ENCODE measurements at places on chromosomes 16 and 17.

- DNase-seq = no peak
These were observed 17.8 kb downstream of the EIF4A3 start for GRCh38 chr17:80129006-80129565.

DNA sequence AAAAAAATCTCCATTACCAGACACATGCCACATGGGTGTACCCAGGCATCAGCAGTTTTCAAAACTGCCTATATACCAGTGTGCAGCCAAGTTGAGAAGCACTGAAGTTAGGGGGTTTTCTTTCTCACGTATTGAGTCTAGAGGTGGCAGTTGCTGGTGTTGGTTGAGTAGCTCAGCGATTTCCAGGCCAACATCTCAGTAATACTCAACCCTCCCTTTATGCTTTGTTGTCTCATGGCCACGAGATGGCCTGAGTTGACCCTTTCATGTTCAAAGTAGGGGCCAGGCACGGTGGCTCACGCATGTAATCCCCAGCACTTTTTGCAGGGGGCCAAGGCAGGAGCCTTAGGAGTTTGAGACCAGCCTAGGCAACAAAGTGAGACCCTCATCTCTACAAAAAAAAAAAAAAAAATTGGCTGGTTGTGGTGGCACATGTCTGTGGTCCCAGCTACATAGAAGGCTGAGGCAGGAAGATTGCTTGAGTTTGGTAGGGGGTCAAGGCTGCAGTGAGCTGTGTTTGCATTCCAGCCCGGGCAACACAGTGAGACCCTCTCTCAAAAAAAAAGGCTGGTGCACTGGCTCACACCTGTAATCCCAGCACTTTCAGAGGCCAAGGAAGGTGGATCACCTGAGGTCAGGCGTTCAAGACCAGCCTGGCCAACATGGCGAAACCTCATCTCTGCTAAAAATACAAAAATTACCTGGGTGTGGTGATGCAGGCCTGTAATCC lies 10.8 kb downstream of the LRRC3C start:
- no peak for DNase-seq

DNA sequence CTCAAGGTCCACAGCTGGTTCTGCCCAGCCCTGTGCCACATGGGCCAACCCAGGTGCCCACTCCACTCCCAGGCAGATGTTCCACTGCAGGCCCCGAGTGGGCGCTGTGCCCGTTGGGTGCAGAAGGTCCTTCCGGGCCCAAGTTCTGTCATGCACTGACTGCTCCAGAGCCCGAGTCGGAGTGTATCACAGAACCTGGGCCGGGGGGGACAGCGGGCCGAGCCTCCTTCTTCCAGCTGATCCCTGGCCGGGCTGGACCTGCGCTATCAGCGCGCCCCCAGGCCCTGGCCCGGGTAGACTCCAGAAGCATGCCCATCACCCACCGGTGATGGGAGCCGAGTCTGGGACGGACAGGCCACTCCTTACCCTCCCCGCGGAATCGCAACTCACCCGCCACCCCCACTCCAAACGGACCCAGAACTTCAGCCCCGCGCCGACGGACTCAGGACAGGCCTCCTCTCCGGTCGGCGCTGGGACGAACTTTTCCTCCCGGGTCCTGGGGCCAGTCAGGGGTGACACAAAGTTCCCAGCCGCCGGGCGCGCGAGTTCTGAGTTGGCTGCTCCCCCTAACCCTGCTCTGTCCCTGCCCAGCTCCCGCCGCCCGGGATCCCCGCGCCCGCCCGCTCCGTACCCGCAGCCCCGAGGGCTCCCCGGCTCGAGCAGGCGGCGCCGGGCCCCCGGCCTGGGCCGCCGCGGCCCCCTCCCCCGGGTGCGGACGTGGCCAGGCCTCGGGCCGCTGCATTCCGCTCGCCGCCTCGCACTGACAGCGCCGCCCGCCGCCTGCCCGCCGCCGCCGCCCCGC lies at the start of gene COPZ2:
Gene COPZ2, minus strand, starts transcription at position 762 of the 802 bp plus-strand sequence. Its CDS starts 20 bp downstream, at position 742.
- peak; percentile 56 for DNase-seq

DNA sequence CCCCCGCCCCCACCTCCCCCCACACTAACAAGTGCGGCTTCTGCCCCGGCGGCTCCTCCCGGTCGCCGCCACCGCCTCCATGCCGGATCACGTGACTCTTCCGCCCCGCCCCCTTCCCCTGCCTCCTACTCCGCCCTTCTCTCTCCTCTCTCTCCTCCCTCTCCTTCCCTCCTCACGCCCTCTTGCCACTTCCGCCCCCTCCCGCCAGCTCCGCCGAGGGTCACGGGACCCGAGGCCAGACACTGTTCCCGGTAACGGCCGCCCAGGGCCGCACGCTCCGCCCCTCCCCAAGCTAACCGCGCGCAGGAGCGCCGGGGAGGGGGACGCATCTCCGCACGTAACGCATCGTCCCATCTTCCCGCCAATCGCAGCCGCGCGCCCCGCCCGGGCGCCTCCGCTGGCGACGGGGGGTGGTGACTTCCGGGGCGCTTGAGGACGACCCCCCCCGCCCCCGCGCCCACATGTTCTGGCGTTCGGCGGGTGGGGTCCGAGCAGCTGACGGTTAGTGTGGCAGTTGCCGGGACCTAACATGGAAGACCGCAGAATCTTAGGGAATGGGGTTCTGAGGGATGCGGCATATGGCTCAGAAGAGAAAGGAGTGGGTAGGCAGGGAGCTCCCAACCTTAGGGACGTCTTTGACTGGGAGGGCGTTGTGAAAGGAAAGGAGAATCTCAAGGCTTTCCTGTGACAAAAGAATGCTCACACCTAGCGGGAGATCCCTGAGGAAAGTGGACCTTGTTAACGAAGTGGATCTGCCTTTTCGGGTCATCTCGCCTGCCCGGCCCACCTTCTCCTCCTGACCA lies at the start of gene USP32:
Gene USP32, minus strand, starts transcription at position 92 of the 803 bp plus-strand sequence. CDS start 194 bp downstream, outside the sequence.
- peak; percentile 99 for DNase-seq

DNA sequence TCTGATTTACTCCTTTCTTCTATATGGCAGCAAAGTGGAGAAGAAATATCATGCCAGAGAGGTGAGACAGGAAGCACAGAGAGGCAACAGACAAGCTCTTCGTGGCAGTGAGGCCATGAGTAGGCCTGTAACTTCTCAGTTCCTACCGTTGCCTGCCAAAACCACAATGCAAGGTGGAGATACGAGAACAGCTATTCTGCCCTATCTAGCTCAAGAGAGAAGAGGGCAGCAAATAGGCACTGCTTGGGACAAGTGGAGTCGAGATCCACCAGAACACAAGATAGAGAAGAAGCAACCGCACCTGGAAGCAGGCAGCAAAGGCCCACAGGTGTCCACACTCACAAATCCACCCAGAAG lies 24.8 kb downstream of the RANBP10 start:
- DNase-seq = no peak

- no peak for DNase-seq
These were observed 41.3 kb downstream of the BAIAP2 start for GRCh38 chr17:81076141-81076679.

DNA sequence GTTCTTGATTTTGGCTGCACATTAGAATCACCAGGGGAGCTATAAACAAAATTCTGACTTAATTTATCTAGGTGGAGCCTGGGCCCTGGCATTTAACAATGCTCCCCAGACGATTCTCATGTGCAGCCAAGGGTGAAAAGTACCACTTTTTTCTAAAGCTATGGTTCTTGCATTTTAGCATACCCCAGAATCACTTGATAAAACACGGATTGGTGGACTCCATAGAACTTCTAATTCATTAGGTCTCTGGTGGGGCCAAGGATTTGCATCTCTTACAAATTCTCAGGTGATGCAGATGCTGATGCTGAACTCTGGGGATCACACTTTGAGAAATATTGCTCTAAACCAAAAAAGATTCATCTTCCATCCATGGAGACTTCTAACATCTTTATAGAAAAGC lies 74.5 kb downstream of the RPGRIP1L start:
- no peak for DNase-seq

GRCh38 chr17:39863244-39863917 lies 731 bp downstream of the IKZF3 start:
- no peak for DNase-seq

DNA sequence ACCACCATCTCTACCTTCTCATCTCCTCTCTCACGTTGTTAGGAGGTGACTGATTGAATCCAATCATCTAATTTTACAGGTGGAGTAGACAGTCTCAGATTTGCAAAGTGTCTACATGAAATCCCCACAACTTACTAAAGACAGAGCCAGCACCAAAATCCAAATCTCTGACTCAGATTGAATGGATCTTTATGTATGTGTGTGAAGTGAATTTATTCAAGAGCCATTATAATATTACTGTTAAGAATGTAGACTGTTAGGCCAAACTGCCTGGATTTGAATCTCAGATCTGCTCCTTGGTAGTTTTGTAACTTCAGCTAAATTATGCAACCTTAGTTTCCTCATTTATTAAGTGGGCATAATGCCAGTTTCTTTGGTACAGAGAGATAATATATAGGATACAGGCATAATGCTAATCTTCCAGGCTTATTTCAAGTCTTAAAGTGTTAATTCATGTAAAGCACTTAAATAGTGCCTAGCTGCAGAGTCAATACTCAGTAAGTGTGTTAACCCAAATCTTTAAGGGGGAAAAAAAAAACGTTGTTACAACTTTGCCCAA lies 12.7 kb downstream of the CNEP1R1 start:
- DNase-seq = no peak

- no peak for DNase-seq
These were observed 385.3 kb downstream of the HAPSTR1 start for GRCh38 chr16:9476744-9477143.

- peak; percentile 92 for DNase-seq
These were observed at the start of gene CTF1 for GRCh38 chr16:30896261-30896888. TSS of gene CTF1 (plus strand) at chr16:30896614. CDS start at chr16:30896644, 30 bp downstream.

DNA sequence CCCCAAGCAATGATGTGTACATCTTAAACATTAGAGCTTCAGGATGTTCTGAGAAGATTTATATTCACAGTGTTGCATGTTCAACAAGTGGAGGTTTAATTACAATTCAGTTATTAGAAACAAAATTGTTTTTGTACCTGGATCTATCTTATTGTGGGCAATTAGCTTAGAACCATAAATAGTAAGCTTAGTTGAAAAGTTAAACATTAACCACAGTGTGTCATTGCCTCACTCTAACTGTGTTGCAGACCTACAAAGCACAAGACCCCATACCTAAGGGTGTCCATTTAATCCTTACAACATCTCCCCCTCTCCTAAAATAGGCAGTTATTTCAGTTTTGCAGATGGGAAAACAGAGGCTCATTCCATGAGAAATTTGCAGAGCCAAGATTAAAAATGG lies 632.0 kb upstream of the SOX9 start:
- no peak for DNase-seq

DNA sequence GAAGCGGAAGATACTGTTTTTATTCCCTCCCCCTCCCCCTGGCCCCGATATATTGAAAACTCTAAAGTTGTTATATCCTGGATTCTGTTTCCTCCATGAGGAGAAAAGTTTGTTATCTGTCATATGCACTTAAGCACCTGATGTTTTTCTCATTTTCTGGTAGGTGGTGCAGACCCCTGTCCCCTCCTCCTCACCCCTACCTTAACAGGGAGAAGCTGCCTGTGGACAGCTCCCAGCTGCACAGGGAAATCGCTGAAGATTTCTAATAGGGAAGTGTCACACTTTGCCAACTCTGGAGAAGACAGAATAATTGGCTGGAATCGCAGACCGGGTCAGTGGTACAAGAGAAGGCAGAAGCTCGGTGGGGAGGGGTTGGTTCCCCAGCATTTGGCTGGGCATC lies 45.3 kb upstream of the TOB1 start:
- DNase-seq = no peak

GRCh38 chr17:352421-353212 lies at the start of gene RPH3AL:
TSS of gene RPH3AL (minus strand) at chr17:352807. CDS start at chr17:327543, 25,264 bp downstream.
- DNase-seq = peak; percentile 92

DNA sequence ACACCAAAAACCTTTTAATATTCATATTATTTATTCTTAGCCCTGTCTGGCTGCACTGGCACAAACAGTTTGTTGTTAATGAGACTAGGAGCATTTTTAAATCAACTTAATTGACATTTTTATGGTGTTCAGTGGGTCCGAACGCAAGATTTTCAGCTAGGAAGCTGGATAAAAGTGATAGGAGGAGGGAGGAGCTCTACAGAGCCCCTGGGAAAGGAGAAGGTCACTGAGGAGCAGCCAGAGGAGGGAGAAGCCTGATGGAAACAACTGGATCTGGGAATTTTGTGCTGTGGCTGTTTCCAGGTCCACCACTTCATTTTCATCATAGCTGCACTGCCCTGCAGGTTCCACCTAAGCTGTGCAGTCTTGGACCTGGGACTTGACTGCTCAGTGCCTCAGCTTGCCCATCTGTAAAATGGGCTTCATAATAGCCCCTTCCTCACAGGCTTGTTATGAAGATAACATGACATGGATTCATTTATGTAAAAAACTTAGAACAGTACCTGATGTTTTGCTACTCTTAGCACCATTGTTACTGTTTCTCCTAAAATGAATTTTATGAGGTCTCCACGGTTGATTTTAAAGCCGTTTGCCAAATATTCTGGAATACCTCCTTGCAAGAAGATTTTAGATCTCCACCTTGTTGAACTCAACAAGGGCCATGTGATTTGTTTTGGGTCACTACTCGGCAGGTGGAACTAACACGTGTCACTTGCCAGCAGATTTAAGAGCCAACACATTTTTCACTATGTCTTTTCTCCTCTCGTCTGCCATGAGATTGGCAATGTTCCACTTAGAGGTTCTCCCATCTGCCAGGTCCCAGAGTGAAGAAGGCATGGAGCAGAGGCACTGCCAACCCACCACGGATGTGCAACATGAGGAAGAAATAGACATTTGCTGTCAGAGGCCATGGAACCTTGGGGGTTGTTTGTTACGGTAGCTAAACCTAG lies 18.7 kb upstream of the GRIN2A start:
- DNase-seq = no peak

DNA sequence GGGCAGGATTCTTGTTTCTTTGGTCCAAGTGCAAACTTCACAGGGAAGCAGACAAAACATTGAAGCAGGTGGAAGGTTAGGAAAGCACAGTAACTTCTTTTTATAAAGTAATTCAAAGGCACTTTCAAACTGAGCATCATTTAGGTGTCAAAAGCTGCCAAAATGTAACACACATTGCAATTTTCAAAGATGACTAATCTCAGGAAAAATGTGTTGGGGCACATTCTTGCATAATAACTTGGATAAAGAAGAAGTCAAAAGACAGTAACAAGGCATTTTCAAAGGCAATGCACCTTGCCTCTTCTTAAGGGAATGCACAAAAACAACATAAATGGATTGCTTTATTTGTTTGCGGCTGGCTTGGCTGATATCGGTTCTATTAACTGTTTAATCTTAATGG lies 3.6 kb downstream of the KCNJ2 start:
- DNase-seq = peak; percentile 41

- peak; percentile 59 for DNase-seq
These were observed 88.2 kb upstream of the FA2H start for GRCh38 chr16:74862743-74863244.

GRCh38 chr17:27523712-27524111 lies 67.5 kb downstream of the KSR1 start:
- no peak for DNase-seq

Data from ACHN (cell line).